NCI-H524 treated with DMSO at 0.1 percent for 48 hours (cell line): ENCODE measurements at places on chromosomes 4 and X.

GRCh38 chr4:89319756-89320155 is 12.2 kb upstream of the GPRIN3 start:
- no peak for DNase-seq

GRCh38 chrX:110146521-110146920 is 143.6 kb downstream of the TMEM164 start:
- no peak for DNase-seq

DNA sequence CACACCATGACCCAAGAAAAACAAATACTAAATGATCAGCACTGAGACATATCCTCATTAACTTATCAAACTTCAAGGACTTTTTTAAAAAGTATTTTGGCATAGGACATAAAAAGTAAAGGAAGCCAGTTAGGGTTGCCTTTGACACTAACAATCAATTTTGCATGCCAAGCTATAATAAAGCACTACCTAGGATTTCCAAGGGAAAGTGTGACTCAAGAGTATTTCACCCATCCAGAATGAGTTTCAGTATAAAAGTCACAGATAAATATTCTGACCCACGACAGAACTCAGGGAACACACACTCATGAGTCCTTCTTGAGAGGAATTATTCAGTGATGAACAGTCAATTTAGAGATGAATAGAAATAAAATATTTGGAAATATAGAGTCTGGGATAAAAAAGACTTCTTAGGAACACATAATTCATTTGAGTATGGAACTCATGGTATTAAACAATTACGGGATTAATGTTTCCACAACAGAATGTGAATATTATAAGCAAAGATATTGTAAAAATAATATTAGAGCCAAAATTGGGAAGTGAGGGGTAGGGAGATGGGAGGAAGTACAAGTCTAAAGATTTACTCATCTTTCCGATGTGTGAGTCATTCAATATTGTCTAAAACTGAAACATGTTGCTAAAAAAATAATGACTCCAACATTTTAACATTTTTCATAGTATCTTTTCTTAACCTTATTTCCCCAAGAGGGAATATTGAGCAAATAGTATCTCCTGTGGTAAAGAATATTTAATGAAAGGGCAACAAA is 143.5 kb upstream of the LNX1 start:
- DNase-seq = no peak

GRCh38 chr4:153936121-153936520 is 147.2 kb upstream of the SFRP2 start:
- DNase-seq = no peak

DNA sequence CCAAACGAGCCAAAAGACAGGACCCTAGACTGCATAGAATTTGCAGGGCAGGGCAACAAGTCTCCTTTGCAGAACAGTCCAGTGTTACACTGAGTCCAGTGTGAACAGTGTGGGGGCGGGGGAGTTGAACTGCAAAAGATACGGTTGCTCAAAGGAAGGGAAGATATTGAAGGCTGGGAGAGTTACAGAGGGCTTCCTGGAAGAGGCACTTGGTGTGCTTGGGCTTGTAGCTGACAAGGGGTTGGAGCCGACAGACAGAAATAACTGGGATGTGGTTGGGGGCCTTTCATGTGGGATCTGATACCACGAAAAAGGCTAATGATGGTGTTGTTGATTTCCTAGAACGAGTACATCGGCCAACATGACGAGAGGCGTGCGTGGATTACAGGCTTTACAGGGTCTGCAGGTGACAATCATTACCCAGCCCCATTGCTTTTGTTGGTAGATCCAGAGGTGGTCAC is 6.1 kb downstream of the XPNPEP2 start:
- DNase-seq = no peak

DNA sequence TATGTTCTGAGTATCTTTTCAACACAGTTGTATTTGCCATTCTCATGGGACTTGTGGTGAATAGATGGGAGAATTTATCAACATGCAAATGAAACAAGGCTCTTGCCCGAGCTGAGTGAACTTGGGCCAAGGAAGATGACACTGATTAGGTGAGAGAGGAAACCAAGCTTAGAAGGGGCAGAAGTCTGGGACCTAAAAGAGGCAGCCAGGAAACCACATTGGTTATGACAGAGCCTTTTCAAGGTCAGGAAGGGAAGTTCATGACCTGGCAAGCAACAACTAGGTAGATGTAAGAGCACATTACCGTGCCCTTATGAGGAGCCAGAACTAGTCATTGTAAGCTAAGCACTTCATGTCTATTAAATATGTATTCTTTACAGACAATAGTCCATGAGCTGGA is 590.3 kb downstream of the PACRGL start:
- DNase-seq = no peak

DNA sequence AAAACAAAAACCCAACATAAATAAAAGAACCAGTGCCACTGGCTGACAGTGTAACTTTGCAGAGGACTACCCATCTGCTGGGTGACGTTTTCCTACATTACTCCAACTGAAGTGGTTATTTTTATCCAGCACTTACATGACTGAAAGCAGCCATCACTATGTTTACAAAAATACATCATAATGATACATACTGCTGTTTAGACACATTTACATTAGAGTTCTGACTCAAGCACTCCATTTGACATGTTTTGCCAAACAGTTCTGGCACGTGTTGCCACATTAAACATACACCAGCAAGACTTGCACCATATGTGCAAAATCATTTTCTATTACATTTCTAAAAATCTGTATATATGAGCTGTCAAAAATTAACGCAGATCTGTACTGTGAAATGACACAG is 39.6 kb downstream of the BEND4 start:
- DNase-seq = no peak

GRCh38 chrX:114201622-114202021 is 382.3 kb upstream of the HTR2C start:
- no peak for DNase-seq
